Activated CD4-positive, alpha-beta T cell treated with anti-CD3 and anti-CD28 coated beads for 24 hours (primary cell): ENCODE measurements at places on chromosomes 5 and 9.
A peak's percentile ranks its signal among the peaks of the same experiment; 100 is the strongest.

- no peak for DNase-seq
These were observed 126.2 kb downstream of the BASP1 start for GRCh38 chr5:17343675-17344074.

DNA sequence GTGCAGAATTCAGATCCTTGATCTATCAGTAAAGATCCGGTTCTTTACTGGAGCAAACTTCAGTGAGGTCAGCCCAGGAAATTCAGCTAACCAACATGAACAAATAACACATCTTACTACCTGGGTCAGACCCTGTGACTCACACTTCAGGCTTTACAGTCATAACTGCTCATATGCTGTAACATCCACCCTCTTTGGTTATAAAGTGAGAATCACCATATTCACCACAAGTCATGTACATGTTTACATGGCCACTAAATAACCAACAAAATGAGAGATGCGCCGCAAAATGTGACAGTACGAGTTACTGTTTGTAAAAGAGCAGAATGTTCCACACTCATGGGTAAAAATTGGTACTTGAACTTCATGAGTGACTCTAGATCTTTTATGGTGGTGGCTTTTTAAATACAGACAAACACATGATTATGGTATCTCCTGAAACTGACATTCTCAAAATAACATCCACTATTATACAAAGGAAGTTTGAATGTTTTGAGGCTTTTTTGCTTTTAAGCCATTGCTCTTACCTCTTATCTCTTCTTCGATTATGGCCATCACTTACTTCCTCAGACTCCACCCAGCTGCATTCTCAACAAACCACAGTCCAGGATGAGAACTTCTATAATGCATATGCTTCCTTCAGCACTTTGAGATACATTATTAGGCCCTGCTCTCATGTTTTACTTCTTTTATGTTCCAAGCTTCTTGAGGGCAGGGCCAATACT is 516.6 kb downstream of the RAB3C start:
- no peak for DNase-seq

GRCh38 chr5:151212406-151212798 is 11.5 kb downstream of the CCDC69 start:
- no peak for DNase-seq

GRCh38 chr5:40667161-40667663 is 12.5 kb upstream of the PTGER4 start:
- no peak for DNase-seq

- DNase-seq = no peak
These were observed 22.6 kb upstream of the TTC39B start for GRCh38 chr9:15329539-15330109.

GRCh38 chr5:14109041-14109747 is 33.9 kb upstream of the TRIO start:
- no peak for DNase-seq

- no peak for DNase-seq
These were observed 33.5 kb downstream of the CSNK1G3 start for GRCh38 chr5:123545506-123545905.

DNA sequence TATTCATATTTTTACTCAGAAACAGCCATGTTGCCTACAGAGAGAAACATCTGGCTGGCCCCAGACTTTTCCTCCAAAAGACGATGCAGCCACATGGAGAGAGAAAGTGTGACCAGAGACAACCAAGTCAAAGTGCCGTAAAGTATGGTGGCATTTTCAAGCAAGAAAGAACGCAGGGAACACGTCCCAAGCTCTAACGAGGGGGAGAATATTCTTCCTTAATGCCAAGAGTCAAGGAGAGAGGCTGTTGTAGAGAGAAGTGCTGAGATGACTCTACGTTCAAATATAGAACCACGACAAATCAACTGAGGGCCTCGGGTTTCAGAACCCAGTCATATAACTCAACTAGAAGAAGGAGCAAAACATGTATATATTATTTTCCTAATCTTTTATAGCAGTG is 55.9 kb downstream of the FNBP1 start:
- no peak for DNase-seq

GRCh38 chr9:126203313-126203712 is 123.3 kb upstream of the MVB12B start:
- no peak for DNase-seq

DNA sequence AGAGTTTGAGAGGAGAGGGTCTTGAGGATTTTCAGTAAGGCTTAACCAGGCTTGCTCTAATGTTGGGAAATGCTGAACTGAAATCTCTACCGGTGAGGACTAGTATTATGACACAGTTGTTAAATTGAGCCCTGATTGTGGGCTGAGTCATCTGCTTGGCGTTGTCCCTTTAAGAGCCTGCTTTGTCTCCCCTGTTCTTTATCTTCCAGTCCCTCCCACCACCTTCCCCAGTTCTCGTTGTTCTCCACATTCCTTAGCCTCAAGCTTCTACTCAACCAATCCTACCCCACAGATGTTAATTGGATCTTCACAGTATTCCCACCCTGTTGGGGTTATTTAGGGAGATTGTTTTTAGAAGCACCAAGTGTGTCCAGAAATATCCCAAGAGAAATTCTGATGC is 57.6 kb downstream of the ANKRD55 start:
- no peak for DNase-seq

DNA sequence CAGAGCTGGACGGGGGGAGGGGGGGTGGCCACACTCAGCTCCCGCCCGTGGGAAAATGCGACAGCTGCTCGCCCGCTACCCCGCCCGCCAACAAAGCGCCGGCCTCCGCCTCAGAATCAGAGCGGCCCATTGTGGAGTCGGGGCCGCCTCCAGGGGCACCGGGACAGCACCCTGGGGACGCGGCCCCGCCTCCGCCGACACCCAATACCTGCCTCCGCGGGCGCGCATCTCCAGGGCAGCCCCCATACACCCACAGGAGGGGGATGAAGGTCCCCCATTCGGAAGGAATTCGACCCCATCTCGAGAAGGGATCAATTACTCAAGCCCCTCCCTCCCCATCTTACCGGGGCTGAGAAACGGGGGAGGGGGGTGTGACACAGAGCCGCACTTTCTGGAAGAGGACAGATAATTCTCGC is 1.3 kb downstream of the NOTCH1 start:
- peak; percentile 66 for DNase-seq

- no peak for DNase-seq
These were observed 89.4 kb downstream of the ANGPTL2 start for GRCh38 chr9:127033061-127033460.

- DNase-seq = no peak
These were observed 3.2 kb upstream of the MAP3K1 start for GRCh38 chr5:56812110-56812509.

- DNase-seq = no peak
These were observed at the start of gene CDH6 for GRCh38 chr5:31193591-31194467. Gene CDH6, plus strand, starts transcription at chr5:31193686. Its CDS starts 73,788 bp downstream, at chr5:31267474.

DNA sequence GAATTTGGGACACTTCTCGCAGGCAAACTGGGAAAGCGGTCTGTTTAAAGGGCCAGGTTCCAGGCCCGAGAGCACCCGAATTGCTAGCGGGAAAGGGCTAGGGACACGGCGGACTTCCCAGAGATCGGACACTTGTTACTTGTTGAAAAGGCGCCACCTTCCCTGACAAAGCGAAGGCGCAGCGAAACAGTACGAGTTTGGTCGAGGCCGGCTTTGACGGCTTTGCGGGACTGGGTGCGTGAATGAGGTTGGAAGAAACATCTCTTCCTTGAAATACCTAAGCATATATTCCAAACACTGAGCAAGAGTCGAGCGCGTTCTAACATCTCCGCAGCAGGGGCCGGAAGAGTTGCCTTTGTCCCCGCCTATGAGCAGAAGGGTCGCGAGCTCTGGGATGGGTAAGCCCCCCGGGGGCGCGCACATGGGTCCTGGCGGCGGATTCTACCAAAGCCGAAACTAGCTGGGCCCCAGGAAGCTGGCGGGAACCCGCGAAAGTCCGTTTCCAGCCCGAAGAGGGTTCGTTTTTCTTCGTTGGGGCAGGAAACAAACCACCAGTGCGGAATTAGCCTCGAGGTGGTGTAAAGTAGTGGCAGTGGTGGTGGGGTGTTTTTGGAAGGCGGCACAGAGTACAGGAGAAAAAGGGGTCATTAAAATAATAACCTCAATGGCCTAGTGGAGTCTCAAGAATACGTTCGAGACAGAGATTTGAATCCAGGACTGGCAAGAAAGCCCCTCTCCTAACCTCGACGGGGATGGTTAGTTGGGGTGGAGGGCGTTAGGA is 1.5 kb downstream of the GDNF start:
- DNase-seq = no peak
